Activated gamma-delta T cell treated with anti-CD3 and anti-CD28 coated beads, Interleukin-2, amount 50 U/mL, for 16 hours (primary cell): ENCODE measurements at places on chromosomes 7 and 10.

- DNase-seq: no peak
Measured at GRCh38 chr7:78311181-78311580, 512.6 kb downstream of the PHTF2 start.

GRCh38 chr7:80132594-80132993 lies 2.0 kb upstream of the GNAI1 start:
- DNase-seq: no peak

- no peak for DNase-seq
Measured at GRCh38 chr7:78370936-78371335, 572.4 kb downstream of the PHTF2 start.

DNA sequence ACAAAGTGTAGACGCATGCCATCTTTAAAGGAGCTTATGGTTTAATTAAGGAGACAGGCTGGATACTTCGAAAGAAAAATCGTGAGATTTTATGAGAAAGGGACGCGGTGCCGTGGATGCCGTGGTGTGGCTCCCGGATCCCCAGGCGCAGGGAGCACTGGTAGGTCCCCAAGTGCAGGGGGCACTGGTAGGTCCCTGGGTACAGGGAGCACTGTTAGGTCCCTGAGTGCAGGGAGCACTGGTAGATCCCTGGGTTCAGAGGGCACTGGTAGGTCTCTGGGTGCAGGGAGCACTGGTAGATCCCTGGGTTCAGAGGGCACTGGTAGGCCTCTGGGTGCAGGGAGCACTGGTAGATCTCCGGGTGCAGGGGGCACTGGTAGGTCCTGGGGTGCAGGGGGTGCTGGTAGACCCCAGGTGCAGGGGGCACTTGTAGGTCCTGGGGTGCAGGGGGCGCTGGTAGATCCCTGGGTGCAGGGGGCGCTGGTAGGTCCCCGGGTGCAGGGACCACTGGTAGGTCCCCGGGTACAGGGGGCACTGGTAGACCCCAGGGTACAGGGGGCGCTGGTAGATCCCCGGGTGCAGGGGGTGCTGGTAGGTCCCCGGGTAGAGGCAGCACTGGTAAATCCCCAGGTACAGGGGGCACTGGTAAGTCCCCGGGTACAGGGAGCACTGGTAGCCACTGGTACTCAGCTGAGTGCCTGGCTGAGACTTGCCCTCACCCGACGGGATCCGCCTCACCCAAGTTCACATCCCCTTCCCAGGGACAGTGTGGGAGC lies 14.1 kb downstream of the PRKAG2 start:
- DNase-seq: no peak

DNA sequence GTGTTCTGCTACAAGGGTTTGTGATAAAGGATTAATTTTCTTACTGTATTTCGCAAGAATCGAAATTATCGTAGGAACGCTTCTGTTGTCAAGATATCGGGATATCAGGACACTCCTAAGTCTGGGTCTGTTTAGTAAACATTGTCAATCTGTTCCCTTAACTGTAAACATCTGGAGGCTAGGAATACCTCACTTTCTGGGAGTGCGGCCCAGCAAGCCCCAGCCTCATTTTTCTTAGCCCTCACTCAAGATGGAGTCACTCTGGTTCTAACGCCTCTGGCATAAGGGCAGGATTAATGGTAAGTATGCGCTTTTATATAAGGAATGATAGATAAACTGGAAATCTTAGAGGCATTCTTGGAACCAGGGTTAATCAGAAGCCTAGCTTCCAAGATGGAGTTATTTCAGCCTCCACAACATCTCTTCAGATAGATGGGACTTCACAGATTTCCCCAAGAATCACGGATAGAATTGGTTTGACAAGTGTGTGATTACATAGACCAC lies 30.1 kb upstream of the CCL24 start:
- no peak for DNase-seq

DNA sequence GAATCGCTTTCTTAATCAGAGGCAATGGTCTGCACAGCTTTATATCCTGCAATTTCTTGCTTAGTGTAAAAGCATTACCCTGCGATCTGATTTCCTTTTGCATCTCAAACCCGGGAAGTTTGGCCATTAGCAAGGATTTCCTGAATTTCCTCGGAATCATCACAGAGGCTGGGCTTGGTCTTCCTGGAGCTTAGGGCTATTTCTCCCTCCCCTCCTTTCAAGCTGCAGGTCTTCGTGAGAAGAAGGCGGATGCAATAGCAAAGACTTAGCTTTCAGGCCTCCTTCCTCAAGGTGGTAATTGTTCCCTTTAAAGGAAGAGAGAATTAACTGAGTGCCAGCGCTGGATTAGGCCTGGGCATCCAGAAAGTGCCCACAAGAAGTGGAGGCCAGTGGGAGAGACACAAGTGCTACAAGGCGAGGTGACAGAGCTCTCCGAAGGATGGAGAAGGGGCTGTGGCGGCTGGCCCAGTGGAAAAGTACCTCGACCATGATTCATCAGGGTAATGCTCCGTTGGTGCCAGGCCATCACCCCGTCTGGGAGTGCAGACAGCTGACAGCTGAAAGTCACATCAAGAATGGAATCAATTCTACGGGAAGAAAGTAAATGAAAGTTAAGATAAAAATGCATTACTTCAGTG lies 4.0 kb upstream of the ARMS2 start:
- no peak for DNase-seq

- DNase-seq: no peak
Measured at GRCh38 chr7:41280491-41280890, 422.4 kb downstream of the INHBA start.

GRCh38 chr10:119663866-119664698 lies 12.9 kb downstream of the BAG3 start:
- no peak for DNase-seq

GRCh38 chr10:98376485-98376884 lies 38.5 kb downstream of the PYROXD2 start:
- no peak for DNase-seq

GRCh38 chr7:28225576-28225975 lies 45.0 kb upstream of the JAZF1 start:
- DNase-seq: no peak

GRCh38 chr7:128408709-128409595 lies 830 bp downstream of the IMPDH1 start:
- DNase-seq: no peak

DNA sequence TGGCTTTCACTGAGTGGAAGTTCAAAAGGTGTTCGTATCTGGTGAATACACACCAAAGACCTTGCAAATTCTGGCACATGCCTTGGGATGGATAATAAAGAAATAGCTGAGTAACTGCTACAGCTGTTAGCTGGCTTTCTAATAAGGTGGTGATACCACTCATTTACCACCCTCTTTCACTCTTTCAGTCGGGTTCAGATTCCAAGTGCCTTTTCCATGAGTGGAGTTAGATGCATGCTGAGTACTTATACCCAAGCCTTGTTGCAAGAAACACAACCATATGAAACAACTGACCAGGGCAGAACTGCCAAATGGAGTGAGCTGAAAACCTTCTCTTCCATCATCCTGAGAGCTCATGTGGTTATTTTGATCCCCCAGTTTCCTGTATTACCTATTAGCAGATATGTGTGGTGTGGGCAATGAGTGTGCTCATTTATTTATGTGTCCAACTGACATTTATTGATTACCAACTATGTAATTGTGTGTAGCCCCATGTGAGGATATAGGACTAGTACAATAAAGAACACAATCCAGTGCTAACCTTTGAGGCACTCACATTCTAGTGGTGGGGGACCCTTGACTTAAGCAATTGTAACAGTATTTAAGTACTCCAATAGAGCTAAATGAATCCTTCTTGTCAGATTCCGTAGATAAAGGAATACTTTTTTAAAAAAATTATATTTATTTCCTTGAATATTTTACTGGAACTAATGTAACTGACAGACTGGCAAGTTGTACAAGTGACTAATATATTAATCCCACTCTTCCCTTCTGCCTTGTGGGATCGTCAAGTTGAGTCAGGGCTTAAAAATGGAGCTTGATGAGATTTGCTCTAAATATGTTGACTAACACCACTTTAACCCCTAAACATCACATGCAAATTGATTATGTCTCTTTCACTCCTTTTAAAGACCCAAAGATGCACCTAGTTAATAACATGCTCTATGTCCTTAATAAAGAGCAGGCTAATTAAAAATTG lies 124.7 kb downstream of the ARID5B start:
- no peak for DNase-seq

- no peak for DNase-seq
Measured at GRCh38 chr7:148747274-148747673, 48.6 kb downstream of the CUL1 start.

GRCh38 chr10:107899075-107899474 lies 734.6 kb upstream of the SORCS1 start:
- DNase-seq: no peak

GRCh38 chr7:84700563-84701370 lies 486.1 kb downstream of the SEMA3D start:
- DNase-seq: no peak

DNA sequence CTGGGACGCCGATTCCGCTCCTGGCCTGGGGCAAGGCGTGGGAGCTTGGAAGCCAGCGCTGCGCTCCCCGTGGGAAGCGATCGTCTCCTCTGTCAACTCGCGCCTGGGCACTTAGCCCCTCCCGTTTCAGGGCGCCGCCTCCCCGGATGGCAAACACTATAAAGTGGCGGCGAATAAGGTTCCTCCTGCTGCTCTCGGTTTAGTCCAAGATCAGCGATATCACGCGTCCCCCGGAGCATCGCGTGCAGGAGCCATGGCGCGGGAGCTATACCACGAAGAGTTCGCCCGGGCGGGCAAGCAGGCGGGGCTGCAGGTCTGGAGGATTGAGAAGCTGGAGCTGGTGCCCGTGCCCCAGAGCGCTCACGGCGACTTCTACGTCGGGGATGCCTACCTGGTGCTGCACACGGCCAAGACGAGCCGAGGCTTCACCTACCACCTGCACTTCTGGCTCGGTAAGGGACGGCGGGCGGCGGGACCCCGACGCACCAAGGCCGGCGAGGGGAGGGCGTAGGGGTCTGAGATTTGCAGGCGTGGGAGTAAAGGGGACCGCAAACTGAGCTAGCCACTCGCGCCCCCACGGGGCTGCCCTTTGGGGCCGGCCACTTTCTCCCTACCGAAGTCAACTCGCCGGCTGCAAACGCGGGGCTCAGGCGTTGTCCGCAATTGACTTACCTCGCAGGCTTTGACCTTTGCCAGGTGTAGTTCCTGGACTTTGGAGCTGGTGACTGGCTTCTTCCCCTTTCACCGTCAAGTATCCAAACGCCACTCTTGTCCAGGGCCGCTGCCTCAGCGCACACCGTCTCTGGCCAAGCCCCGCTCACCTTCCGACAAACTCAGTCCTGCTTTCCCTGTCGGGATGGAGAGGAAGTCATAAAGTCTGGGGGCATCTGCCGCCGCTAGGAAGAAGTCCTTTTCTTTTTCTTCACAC lies at the start of gene SCIN:
Gene SCIN (plus strand): TSS at position 187 of the 928 bp plus-strand sequence. CDS start 67 bp downstream, at position 254.
- DNase-seq: no peak

DNA sequence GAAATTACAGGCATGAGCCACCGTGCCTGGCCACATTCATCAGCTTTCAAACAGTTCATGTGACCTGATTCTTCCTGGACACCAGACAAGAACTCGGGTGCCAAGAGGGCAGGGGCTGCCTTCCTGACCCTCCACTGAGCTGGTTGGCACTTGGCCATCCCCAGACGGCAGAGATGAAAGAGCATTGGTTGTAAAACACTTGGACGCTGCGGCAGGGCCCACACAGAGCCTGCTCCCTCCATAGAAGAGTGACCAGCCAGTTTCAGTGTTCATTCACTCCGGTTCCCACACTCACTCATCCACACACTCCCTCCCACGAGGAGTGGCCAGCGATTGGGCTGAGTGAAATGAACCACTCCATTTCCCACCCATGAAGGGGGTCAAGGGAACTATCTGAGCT lies 112.3 kb downstream of the ITGB8 start:
- DNase-seq: no peak

GRCh38 chr7:11642841-11643240 lies 189.2 kb downstream of the THSD7A start:
- no peak for DNase-seq

DNA sequence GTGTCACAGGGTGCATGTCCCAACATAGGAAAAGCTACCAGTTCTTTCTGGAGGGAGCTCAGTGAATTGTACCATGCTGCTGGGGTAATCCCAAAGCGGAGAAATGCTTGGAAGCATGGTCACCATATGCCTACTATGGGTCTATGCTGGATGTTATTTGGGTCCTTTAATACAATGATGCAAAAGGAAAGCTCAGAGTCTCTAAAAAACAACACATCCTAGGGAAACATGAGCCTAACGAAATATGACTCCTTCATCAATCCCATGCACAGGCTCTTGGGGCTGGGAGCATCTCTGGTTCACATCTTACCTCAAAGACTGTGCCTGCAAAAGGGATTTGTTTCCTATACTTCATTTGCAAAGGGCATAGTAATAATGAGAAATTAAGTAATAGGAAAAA lies 65.2 kb downstream of the CUBN start:
- no peak for DNase-seq

- DNase-seq: no peak
Measured at GRCh38 chr7:140159497-140159896, 17.3 kb downstream of the KDM7A start.

DNA sequence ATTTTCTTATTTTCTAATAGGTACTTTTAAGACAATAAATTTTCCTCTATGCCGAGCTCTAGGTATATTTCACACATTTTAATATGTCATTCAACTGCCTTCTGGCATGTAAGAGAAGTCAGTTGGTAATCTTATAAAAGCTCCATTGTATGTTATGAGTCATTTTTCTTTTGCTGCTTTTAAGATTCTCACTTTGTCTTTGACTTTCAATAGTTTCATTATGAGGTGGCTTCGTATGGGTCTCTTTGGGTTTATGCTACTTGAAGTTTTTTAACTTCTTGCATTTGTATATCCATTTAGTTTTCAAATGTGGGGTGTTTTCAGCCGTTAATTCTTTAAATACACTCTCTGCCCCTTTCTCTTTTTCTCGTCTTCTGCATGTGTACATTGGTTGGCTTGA lies 80.5 kb downstream of the ABCA13 start:
- DNase-seq: no peak

DNA sequence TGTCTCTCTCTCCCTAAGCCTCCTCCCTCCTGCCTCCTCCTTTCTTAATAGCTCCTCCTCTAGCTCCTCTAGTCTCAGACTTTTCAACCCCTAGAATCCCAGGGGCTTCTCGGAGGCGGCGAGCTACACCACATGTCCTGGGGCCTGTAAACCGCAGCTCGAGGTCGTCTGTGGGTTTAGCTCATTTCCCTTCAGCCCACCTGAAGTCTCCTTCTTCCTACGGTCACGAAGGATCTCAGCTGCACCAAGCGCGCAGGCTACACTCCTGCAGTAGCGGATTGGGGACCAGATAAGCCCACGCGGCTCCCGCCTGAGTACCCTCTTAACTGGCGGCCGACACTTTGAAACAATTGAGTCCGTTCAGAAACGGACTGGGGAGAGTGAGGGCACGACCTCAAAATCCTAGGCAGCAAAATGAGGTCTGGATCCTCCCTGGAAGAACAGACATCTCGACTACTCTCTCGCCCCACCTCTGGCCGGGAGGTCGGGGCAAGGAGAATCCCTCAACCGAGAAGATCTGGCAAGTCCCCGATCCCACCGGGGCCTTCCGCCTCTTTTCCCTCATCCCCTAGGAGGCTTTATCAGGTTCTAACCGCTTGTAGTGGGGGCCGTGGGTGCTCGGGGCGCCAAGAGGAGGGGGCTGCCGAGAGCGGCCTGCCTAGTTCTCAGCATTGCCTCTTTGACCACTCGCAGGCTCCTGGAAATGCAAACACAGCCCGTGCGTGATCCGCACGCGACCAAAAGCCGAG lies 1.3 kb upstream of the SORCS3 start:
- DNase-seq: no peak
